OCI-LY7 (cell line): ENCODE measurements at places on chromosomes 11 and 22. TPM values are rescaled to one million over a fixed set of nuclear protein-coding genes. Genes with fewer than 3 reads are reported as not detected.

OR4C46 gene
- not detected in 2 replicates for total RNA-seq

GRCh38 chr11:5486421-5486820 lies 2.1 kb upstream of the OR52D1 start:
- no peak for DNase-seq

DNA sequence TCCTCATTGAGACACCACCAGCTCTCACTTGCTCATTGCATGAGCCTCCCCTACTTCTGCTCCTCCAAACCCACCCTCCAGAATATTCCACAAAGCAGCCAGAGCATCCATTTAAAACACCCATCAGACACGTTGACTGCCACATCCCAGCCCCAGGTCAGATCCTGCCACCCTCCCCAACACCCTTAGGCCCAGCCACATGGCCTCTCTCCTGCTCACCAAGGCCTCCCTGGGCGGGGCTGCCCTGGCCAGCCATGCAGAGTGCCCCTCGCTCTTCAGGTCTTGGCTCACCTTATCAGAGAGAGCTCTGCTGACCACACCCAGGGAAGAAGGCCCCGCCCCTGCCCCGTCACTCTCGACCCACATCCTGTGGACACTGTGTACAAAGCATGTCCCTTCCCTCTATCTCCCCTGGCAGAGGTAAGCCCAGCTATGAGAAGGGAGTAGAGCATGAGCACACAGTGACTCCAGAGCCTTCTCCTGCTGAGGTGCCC lies 106.8 kb downstream of the MICAL3 start:
- peak; percentile 26 for DNase-seq

GRCh38 chr11:6598555-6598954 lies 4.9 kb downstream of the RRP8 start:
- DNase-seq = no peak

SEC14L2 gene
- 0.11 and 0.18 TPM in 2 replicates for total RNA-seq

DNA sequence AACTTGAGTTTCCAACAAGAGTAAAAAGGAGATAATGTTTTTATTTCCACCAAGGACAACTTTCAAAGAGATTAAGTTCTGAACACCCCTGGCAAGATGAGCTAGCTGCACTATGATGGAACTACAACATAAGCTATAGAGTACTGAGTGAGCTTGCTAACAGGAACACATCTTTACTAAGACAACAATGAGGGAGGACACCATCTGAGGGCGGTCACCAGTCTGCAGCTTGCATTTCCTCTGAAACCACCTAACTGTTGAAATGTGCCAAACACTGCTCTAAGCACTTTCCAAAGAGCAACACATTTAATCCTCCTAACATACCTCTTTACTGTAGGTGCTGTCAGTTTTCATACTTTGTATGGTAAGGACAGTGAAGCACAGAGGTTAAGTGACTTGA lies 68.4 kb downstream of the TCF20 start:
- DNase-seq = no peak

DNA sequence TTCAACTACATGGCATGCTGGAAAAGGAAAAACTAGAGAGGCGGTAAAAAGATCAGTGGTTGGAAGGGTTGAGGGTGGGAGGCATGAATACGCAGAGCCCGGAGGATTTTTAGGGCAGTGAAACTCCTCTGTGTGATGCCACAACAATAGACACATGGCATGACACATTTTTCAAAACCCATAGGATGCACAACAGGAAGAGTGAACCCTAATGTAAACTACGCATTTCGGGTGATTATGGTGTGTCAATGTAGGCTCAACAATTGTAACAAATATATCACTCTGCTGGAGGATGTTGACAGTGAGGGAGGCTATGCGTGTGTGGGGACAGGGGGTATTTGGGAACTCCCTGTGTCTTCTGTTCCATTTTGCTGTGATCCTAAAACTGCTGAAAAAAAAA lies 15.7 kb upstream of the FAM83F start:
- no peak for DNase-seq

DNA sequence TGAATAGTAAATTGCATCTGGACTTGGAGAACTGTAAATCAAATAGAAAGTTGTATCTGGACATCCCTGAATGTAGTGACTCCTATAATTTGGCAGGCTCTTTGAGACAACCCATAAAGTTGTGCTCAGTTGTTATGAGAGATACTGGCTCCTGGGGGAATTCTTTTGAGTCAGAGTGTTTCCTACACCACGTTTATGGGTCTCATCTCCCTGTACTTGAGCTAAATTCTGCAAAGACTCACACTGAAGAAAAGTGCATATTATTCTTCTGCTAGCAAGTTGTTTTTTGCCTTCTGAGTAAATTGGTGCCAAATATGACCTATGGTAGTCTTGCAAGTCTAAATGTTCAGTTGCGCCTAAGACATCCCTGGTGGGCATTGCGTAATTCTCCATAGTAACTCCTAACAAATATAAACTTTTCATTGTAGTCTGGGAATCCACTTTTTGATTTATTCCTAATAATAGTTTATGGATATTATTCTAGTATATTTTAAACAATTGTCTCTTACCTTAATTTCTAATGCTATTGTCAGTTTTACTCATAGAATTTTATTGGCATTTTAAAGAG lies 5.0 kb downstream of the ZNF215 start:
- no peak for DNase-seq

GRCh38 chr11:832529-833113 lies at the start of gene CD151:
CD151 (plus strand) TSS chr11:832952; CDS start chr11:836070, 3,118 bp downstream.
- no peak for DNase-seq

GRCh38 chr11:65290448-65291165 lies 24.1 kb upstream of the CDC42EP2 start:
- DNase-seq = no peak

DNA sequence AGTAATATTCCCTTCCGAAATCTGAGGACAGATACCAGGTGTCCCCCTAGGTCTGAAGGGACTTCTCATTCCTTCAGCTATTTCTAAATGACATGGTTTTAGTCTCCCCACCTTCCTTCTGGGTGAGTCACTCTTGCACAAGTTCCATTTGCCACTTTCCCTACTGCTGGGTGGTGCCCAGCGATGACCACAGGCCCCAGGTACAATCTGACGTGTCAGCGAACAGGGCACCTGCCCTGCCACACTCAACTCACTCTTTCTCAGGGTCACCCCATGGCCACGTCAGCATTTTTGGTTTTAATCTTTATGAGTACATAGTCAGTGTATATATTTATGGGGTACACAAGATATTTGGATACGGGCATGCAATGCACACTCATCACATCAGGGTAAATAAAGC lies 17.2 kb downstream of the POU2AF1 start:
- no peak for DNase-seq

DNA sequence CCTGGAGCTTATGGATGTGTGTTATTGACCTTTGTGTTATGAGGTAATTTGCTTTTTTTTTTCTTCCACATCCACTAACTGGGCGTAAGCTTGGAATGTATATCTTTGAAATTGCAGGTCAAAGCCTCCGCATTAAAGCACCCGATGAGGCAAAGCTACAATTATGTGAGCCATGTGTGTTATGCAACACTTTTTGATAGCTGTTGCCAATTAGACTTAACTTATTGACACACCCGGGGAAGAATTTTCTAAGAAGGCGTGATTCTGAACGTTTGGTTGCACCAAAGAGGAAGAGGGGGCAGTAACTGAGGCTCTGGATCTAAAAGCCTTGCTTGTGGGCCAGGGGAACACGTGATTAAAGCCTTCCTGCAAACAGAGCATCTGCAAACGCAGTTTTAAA lies 610 bp upstream of the TEX12 start:
- DNase-seq = no peak

CCDC88B gene
- 61.5 and 67.2 TPM in 2 replicates for total RNA-seq

DNA sequence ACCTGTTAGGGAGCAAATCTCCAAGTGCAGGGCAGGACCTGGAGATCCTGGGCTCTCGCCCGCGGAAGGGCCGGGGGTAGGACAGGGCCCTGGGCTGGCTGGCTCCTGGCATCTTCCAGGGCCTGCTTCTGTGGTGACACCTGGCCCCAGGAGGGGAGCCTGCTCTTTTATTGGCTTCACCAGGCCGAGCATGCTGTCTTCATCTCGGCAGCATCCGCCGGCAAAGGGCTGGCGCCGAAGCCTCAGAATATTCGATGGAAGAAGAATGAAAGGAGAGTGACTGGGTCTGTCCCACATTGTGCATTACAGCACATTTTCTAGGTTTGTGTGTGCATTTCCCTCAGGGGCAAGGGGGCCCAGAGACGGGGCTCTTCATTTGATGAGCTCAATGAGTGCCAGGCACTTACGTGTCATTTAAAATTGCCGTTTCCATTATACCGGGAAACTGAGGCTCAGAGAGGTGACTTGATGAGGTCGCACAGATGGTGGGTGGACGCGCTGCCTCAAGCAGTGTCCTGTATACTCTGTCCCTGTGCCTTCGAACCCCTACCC lies 70.0 kb downstream of the RBX1 start:
- peak; percentile 59 for DNase-seq

- DNase-seq = no peak
These were observed 5.4 kb downstream of the SEC14L2 start for GRCh38 chr22:30402028-30402765.

DNA sequence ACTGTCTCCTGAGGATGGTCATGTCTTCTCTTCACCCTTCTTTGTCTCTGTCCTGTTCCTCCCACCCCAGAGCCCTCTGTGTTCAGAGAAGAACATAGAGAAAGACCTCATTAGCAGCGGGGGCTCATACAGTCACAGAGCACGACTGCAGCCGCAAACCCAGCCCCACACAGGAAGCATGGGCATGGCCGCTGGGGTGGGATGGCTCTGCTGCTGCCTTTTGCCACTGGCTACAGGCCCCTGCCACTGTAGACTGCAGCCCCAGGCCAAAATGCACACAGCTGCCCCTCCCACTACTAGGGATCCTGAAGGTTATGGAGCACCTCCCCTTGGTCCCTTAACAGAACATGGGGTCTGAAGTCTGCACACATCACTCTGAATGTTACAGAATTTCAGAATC lies 34.9 kb upstream of the KLHL35 start:
- DNase-seq = no peak

CNTN5 gene
- total RNA-seq = not detected in 2 replicates

DNA sequence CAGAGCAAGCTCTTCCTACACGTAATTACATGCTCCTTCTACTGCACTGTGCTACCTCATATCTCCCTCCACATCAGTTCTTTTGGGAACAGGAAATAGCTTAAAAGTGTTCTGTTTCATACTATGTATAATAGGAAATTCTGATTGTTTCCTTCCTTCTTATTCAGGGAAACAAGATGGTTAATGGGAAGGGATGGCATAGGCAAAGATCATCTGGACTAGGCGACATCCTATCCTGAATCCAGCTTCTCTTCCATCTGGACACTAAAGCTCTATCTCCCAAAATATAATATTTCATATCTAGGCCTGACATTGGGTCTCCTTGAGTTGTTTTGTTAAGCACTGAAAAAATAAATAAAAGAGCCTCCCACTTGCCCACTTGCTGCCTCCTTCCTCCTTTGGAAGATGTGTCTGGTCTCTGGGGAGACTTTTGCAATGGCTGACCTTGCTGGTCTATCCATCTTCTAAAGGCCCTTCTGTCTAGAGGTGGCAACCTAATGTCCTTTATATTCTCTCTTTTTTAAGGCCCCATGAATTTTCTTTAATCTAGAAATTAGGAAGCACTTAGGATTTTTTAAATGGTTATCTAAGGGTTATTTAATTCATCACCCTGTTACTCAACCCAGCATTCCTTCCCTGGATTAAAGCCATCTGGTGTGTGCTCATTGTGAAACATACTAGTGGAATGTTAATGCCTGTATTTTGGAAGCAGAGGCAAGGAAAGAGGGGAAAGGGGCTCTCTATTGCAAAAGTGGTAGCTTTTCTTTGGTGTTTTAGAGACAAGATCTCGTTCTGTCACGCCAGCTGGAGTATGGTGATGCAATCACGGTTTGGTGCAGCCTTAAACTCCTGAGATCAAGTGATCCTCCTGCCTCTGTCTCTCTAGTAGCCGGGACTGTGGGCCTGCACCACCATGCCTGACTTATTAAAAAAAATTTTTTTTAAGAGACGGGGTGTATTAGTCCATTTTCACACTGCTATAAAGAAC lies 20.6 kb downstream of the CLMP start:
- DNase-seq = no peak

- DNase-seq = no peak
These were observed 271.9 kb downstream of the ST3GAL4 start for GRCh38 chr11:126627421-126627820.

- no peak for DNase-seq
These were observed at the start of gene NPAS4 for GRCh38 chr11:66420671-66421476. NPAS4 (plus strand) TSS chr11:66421035; CDS start chr11:66421180, 145 bp downstream.

DNA sequence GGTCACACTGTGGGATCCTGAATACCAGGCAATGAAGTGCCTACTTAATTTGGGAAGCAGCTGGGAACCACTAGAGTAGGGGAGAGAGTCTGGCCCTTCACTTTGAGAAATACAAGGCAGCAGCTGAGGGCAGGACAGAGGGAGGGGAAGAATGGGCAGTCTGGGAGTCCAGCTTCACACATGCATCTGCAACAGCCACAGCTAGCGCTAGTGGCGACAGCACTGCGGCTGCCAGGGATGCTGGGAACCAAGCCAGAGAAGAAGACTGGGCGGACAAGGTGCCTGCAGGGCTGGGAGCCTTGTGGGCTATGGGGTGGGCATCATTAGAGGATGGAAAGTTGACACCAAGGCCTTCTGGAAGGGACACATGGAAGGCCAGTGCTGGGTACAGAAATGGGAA lies 15.8 kb downstream of the SCUBE2 start:
- DNase-seq = no peak

DNA sequence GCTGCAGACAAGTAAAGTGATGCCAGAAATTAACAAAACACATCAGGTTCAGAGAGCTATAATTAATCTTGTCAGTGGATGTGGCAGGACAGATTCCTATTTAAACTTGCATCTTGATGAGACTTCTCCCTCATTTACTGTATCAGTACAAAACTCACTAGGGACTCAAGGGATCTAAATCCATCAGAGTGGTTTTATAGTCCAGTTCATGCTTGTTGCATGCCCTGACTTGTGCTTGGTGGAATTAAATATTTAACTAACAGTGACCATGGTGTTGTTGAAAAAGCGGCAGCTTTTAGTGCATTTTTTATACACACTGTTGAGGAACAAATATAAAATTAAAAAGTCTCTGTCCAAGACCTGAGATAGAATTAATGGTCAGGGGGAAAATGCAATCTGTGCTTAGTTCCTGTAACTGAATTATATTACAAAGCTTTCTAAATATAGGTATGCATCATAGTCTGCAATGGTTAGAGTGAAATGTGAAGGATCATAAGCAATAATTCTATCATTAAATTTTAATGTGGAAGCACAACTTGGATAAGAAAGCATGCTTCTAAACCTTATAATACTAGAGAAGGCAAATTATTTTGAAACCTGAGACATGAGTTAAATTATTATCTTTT lies 1475.5 kb upstream of the TENM4 start:
- DNase-seq = no peak

GRCh38 chr11:128515086-128515485 lies 72.3 kb downstream of the ETS1 start:
- no peak for DNase-seq

DNA sequence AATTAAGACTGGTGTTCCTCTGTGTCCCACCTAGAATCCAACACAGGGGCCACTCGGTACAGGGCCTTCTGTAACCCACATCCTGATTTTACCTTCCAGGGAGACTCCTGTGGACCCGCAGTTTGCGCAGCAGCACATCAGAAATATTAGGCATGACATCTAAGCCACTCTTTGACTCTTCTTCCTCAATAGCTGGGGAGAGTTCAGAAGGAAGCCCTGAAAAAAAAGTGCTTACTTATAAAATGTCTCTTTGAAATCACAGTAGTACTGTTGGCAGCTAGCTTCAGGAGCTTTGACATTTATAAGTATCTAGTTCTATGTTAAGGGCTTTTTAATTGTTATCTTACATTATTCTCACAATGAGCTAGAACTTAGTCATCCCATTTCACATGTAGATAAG lies 41.2 kb upstream of the LYVE1 start:
- no peak for DNase-seq
